ENCODE measurements at places on chromosomes 4 and X. TPM values are rescaled to one million over a fixed set of nuclear protein-coding genes. Genes with fewer than 3 reads are reported as not detected.
A peak's percentile ranks its signal among the peaks of the same experiment; 100 is the strongest.

RNF150 gene
- total RNA-seq = 43.6 TPM

GRCh38 chr4:169063441-169063840 lies 53.4 kb upstream of the CBR4 start:
- DNase-seq = no peak
- H3K4me1 ChIP-seq = peaks cover 30% of the 10 kb centered on the region
- H3K27me3 ChIP-seq = no peaks in the 10 kb centered on the region
- no peak overlapping the region for H3K4me3 ChIP-seq
- no peak overlapping the region for H3K27ac ChIP-seq

DNA sequence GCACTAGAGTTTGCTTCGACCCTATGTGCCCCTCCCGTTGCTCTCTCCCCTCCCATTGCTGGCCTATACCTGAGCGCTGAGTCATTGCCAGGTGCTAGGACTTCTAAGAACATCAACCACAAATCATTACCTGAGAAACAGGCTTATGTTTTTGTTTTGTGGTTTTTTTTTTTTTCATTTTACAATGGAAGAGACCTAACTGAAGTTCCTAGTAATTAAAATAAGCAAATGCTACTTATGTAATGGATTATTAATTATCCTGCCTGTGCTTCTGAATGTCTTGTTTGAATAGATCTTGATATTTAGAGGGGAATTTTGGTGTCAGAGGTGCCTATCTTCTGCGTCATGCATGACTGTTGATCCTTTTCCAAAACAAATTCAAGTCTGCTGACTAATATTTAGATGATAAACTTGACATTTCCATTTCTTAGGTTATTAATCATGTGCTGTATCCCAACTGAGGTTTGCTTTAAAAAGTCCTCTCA lies 275.4 kb upstream of the CPEB2 start:
- no peak overlapping the region for H3K27ac ChIP-seq
- H3K27me3 ChIP-seq = no peaks in the 10 kb centered on the region
- peaks cover 7% of the 10 kb centered on the region for H3K4me1 ChIP-seq
- H3K4me3 ChIP-seq = no peak overlapping the region
- DNase-seq = no peak

RTL9 gene
- total RNA-seq = 0.06 TPM

DNA sequence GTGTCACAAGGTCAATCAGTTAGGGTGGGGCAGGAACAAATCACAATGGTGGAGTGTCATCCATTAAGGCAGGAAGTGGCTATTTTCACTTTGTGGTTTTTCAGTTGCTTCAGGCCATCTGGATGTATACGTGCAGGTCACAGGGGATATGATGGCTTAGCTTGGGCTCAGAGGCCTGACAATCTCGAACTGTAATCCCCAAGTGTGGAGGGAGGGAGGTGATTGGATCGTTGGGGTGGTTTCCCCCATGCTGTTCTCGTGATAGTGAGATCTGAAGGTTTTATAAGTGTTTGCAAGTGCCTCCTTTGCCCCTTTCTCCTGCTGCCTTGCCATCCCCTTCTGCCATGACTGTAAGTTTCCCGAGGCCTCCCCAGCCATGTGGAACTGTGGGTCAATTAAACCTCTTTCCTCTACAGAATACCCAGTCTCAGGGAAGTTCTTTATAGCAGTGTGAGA lies 36.7 kb upstream of the STS start:
- no peak for DNase-seq
- H3K4me3 ChIP-seq = no peak overlapping the region
- no peaks in the 10 kb centered on the region for H3K36me3 ChIP-seq

ARX gene
- total RNA-seq = not detected

DNA sequence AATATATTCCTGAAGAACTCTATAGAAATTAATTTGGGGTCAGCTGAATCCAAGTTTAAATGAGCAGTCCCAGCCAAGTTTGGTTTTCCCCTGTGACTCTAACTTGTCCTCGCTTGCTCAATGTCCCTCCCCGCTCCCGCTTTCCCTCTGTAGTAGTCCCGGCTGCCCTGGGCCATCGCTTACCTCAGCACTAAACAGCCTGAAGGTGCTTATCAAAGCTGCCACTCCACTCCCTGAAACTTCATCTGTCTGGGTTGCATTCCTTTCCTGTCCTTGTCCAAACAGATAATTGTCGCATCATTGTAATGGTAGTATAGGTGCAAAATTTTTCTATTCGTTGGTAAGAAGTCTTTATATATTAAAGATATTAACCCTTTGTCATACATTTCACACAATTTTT lies 12.8 kb downstream of the SLC25A43 start:
- no peak for DNase-seq
- no peak overlapping the region for H3K4me3 ChIP-seq
- peaks cover 3% of the 10 kb centered on the region for H3K4me1 ChIP-seq
- H3K36me3 ChIP-seq = no peaks in the 10 kb centered on the region

DNA sequence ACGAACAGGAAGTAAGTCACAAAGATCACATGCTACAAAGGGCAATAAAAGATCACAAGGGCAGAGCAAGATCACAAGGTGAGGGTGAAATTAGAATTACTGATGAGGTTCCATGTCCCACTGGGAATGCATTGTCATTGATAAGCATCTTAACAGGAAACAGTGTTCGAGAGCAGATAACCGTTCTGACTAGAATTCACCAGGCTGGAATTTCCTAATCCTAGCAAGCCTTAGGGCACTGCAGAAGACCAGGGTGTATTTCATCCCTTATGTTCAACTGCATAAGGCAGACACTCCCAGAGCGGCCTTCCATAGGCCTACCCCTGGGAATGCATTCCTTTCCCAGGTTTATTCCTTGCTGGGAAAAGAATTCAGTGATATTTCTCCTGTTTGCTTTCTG lies 980.6 kb upstream of the LCORL start:
- H3K36me3 ChIP-seq = no peaks in the 10 kb centered on the region
- no peaks in the 10 kb centered on the region for H3K27me3 ChIP-seq
- DNase-seq = no peak
- no peaks in the 10 kb centered on the region for H3K4me1 ChIP-seq
- H3K27ac ChIP-seq = no peak overlapping the region

DNA sequence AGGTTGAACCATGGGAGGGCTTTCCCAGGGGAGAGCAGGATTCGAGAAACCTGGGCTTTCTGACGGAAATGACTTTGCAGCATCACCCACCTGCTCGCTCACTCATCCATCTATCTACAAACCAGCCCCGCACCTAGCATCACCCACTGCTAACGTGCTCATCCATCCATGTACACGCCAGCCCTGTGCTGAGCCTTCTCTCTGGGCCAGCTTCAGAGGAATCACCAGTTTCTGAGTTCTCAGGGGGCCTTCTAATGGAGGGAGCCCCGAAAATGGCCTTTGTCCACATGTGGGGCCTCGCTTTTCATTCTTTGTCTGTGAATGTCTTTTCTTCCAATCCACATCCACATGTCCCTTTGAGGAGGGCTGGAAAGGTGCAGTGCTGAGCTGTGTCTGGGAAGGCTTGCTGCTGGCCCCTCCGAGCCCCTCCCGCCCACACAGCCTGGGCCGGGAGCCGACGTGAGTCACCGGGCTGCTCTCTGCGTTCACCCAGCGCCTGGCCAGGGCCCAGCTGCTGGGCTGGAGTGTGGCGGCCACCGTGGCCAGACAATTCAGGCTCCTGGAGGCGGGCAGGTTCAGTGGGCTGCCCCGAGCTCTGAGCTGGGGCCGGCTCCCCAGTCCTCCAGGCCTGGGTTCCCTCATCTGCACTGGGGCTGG lies 14.7 kb downstream of the SORCS2 start:
- no peaks in the 10 kb centered on the region for H3K36me3 ChIP-seq
- no peaks in the 10 kb centered on the region for H3K27me3 ChIP-seq
- H3K4me1 ChIP-seq = peaks cover 29% of the 10 kb centered on the region
- H3K27ac ChIP-seq = peak overlapping the region; percentile 82
- peak overlapping the region; percentile 32 for H3K4me3 ChIP-seq

GRCh38 chr4:61770456-61770855 lies 570.3 kb downstream of the ADGRL3 start:
- H3K36me3 ChIP-seq = no peaks in the 10 kb centered on the region
- no peak for DNase-seq
- H3K27me3 ChIP-seq = no peaks in the 10 kb centered on the region
- H3K27ac ChIP-seq = no peak overlapping the region
- H3K4me1 ChIP-seq = no peaks in the 10 kb centered on the region

DNA sequence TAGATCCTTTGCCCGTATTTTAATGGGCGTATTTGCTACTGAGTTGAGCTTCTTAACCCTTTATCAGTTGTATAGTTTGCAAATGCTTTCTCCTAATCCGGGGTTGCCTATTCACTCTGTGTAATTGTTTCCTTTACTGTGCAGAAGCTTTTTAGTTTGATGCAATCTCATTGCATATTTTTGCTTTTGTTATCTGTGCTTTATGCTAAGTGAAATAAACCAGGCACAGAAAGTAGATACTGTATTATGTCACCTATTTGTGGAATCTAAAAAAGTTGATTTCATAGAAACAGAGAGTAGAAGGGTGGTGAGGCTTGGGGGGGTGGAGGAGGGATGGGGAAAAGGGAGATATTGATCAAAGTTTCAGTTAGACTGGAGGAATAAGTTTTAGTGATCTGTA lies 17.7 kb downstream of the OGT start:
- H3K4me1 ChIP-seq = no peaks in the 10 kb centered on the region
- no peaks in the 10 kb centered on the region for H3K27me3 ChIP-seq
- H3K27ac ChIP-seq = no peak overlapping the region
- no peak for DNase-seq
- H3K4me3 ChIP-seq = no peak overlapping the region

GRCh38 chr4:10240691-10241090 lies 124.1 kb upstream of the WDR1 start:
- H3K27me3 ChIP-seq = no peaks in the 10 kb centered on the region
- no peak overlapping the region for H3K4me3 ChIP-seq
- H3K27ac ChIP-seq = no peak overlapping the region
- no peaks in the 10 kb centered on the region for H3K36me3 ChIP-seq
- H3K4me1 ChIP-seq = no peaks in the 10 kb centered on the region

GRCh38 chr4:174631901-174632758 lies 109.8 kb upstream of the HPGD start:
- H3K27ac ChIP-seq = no peak overlapping the region
- no peaks in the 10 kb centered on the region for H3K27me3 ChIP-seq
- no peaks in the 10 kb centered on the region for H3K36me3 ChIP-seq
- DNase-seq = no peak

DNA sequence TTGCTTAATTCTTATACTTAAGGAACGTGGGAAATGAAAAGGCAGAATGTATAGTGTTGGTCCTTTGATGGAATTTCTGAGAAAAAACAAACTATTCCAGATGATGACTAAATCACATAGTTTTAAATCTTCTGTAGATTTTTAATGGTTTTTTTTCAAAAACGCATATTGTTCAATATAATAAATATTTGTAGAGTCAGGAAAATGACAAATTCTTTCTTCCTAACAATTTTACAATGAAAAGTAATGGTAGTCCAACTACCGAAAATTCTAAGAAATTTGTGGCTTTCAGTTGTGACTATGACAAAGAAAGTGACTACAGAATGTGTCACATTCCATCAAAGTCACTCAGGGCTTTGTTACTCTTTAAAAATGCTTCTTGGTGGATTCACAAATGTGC lies 164.8 kb upstream of the PITX2 start:
- no peak overlapping the region for H3K27ac ChIP-seq
- no peaks in the 10 kb centered on the region for H3K36me3 ChIP-seq
- no peak overlapping the region for H3K4me3 ChIP-seq

DNA sequence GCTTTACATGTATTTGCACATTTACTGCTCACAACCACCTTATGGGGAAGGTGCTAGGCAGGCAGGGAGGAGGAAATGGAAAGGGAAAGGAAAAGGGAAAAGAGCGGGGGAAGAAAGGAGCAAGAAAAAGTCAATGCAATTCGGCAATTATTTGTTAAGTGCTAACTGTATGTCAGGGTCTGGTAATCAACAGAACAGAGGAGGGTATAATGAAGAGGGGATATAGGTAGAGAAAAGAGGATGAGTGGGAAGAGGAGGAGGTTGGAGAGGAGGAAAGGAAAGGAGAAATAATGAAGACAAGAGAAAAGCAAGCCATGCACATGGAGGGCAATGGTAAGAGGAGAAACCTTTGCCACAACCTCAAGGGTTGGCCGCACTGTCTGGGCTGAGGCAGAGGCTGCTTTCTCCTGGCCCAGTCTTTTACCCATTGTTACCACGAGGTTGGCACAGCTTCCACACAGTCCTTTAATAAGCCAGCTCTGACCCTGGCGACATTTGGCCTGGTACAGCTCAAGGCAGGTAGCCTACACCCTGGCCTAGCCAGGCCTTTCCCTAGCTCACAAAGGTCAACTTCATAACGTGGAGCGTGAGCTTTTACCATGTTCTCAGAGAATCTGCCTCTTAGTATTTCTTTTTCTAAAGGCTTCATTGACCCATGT lies 836 bp downstream of the BTK start:
- DNase-seq = no peak
- no peaks in the 10 kb centered on the region for H3K36me3 ChIP-seq
- H3K4me1 ChIP-seq = no peaks in the 10 kb centered on the region

- H3K4me3 ChIP-seq = no peak overlapping the region
- no peak overlapping the region for H3K27ac ChIP-seq
- H3K4me1 ChIP-seq = no peaks in the 10 kb centered on the region
- H3K36me3 ChIP-seq = no peaks in the 10 kb centered on the region
- no peaks in the 10 kb centered on the region for H3K27me3 ChIP-seq
- no peak for DNase-seq
These were observed 90.0 kb upstream of the GRPR start for GRCh38 chrX:16033331-16033730.

PABPC1L2B gene
- total RNA-seq = not detected

- peak overlapping the region; percentile 84 for H3K27ac ChIP-seq
- no peaks in the 10 kb centered on the region for H3K36me3 ChIP-seq
- DNase-seq = peak; percentile 92
These were observed 973 bp downstream of the ADAMTS3 start for GRCh38 chr4:72567821-72568675.

DNA sequence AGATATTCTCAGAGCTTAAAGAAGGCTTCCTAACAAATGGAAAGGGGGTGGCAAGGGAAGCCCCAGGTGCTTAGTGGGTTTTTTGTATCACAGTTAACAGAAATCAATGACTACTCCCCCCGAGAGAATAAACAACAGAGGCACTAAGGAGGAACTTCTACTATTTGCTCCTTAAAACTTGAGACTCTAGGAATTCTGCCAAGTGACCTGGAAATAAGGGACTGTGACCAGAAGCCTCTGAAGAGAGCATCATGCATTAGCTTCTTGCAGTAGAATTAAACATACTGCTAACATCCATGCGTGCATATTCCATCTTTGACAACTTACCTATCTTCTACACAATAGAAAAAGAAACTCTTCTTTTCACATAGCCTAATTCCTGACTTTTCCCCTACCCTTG lies 86.8 kb downstream of the CAMK2D start:
- no peak overlapping the region for H3K27ac ChIP-seq
- H3K4me1 ChIP-seq = peaks cover 40% of the 10 kb centered on the region
- no peak for DNase-seq
- H3K36me3 ChIP-seq = no peaks in the 10 kb centered on the region
- H3K27me3 ChIP-seq = no peaks in the 10 kb centered on the region

- no peak overlapping the region for H3K27ac ChIP-seq
- no peak for DNase-seq
- no peaks in the 10 kb centered on the region for H3K27me3 ChIP-seq
- H3K36me3 ChIP-seq = no peaks in the 10 kb centered on the region
- H3K4me1 ChIP-seq = peaks cover 8% of the 10 kb centered on the region
These were observed 290.1 kb downstream of the INPP4B start for GRCh38 chr4:142556048-142556447.

Measured in esophagus muscularis mucosa (tissue), 4 donors.